ENCODE measurements at places on chromosomes 1 and 21.

DNA sequence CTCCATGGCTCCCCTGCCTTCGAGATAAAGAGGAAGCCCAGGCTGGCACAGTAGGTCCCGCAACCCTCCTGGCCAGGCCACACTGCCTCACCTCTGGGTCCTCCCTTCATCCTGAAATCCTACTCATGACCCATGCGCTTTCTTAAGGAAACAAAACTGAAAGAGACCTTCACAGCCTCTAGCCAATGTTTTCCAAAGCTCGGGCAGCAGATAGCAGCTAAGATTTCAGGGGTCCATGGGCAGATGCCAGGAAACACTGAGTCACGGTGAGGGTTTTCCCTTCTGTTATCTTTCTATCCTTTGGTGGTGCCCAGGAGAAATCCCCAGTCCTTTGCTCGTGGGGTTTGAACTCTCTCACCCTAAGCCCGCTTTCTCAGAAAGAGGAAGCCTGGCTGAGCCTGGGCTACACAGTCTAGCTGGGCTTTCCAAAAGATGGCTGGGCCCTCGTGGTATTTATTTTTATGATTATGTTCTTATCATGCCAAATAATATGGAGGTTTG is 26.6 kb downstream of the TTC39A start:
- no peak for DNase-seq

- no peak for DNase-seq
Observed at GRCh38 chr1:177926201-177926600, 43.7 kb downstream of the SEC16B start.

DNA sequence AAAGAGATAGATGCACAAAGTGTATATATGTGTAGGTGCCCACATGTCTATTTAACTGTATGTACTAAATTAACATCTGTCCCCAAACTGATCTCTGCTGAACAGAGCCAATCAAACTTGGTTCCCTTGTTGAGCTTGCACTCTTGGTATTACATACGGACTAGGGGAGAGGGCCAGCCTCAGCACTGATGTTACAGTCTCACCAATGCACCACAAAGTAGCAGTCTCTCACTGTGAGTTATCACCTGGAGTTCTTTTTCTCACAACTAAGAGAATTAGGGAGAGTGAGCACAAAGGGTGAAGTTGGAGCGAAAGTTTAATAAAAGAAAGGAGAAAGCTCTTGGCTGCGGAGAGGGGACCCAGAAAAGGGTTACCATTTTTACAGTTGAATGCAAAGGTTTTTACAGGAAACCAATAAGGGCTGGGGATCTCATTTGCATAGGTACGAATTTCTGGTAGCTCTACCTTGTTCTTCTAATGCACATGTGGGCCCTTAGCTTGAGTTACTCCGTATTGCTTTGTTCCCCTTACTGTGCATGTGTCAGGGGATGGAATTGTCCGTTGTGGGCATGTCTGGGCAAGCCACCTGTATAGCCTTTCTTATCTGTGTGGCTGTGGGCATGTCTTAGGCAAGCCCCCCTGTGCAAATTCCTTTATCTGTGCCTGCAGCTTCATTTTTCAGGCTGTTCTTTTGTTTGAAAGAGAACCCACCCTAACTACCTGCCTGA is 13.3 kb upstream of the CHI3L2 start:
- DNase-seq = no peak

DNA sequence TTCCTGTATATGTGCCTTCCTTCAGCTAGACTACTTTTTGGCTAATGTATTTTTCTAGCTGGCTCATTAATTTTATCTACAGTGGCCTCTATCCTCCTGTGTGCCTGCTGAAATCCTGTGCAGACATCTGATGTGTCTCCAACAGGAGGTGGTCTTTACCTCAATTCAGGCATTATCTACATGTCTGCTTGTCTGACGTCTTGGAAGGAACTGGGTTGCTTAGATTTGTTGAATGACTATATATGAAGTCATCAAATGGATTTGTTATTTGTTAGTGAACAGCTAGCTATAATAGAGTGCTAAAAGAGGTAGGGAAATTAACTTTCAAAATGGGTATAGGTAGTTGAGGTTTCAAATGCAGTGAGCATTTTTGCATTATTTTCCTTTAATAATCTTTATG is 6.7 kb downstream of the RPL5 start:
- DNase-seq = no peak

GRCh38 chr21:38211321-38211720 is 45.5 kb upstream of the KCNJ15 start:
- no peak for DNase-seq

GRCh38 chr1:88695781-88696180 is 11.7 kb downstream of the PKN2 start:
- no peak for DNase-seq

DNA sequence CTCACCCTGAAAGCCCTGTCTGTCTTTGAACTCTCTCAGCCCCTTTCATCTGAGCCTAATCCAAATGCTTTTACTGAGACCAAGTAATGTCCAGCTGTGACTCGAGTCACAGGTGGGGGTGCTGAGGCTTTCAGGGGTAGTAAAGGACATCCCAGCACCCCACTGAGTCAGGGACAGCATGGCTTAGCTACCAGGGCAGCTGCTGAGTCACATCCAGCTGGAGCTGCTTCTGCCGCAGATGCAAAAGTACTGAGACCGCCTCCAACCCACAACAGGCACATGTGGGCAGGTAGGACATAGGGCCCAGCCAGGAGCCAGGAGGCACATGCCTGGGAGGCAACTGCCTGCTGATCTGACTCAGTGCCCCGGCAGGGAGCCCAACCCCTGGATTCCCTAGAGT is 6.7 kb upstream of the VSIG8 start:
- no peak for DNase-seq

GRCh38 chr1:208030288-208031091 is 119.6 kb upstream of the CD34 start:
- DNase-seq = no peak

DNA sequence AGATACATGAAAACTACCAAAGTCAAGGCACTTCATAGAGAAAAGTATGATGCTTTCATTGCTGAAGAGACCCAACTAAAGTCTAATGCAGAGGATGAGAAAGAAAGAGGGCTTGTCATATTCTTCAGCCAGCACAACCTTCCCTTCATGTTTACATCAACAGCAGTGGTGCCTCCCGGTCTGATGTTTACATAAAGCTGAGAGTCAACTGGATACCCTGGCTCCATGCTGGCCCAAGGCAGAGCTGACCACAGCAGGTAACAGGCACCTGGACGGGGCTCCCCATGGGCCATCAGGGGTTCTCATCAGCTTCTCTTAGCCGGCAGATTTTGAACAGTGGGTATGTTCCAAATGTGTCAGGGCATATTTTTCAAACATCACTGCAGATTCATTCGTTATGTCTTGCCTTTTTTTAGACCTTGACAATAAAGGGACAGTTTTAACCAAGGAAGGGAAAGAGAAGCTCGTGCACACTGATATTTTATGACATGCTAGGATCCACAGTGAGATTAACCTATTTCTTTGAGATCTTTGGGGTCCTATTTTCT is 117.1 kb downstream of the NRIP1 start:
- no peak for DNase-seq
